ENCODE measurements at places on chromosomes 7 and 10. TPM values are rescaled to one million over a fixed set of nuclear protein-coding genes. Genes with fewer than 3 reads are reported as not detected.

- H3K4me1 ChIP-seq: no peaks in the 10 kb centered on the region
- no peaks in the 10 kb centered on the region for H3K36me3 ChIP-seq
- H3K27ac ChIP-seq: no peak overlapping the region
- no peaks in the 10 kb centered on the region for H3K27me3 ChIP-seq
These were observed 731.8 kb downstream of the PHTF2 start for GRCh38 chr7:78530351-78530750.

GRCh38 chr10:75234017-75234682, 1.6 kb downstream of the COMTD1 start:
- H3K36me3 ChIP-seq: no peaks in the 10 kb centered on the region
- H3K27me3 ChIP-seq: no peaks in the 10 kb centered on the region
- DNase-seq: peak; percentile 97
- peak overlapping the region; percentile 75 for H3K4me3 ChIP-seq

- no peak overlapping the region for H3K4me3 ChIP-seq
- no peak for DNase-seq
- no peaks in the 10 kb centered on the region for H3K36me3 ChIP-seq
- no peaks in the 10 kb centered on the region for H3K27me3 ChIP-seq
- peak overlapping the region; percentile 77 for H3K27ac ChIP-seq
- peaks cover 40% of the 10 kb centered on the region for H3K4me1 ChIP-seq
These were observed 25.6 kb upstream of the SOSTDC1 start for GRCh38 chr7:16491148-16491547.

- no peaks in the 10 kb centered on the region for H3K36me3 ChIP-seq
- H3K27me3 ChIP-seq: no peaks in the 10 kb centered on the region
- H3K27ac ChIP-seq: no peak overlapping the region
- no peaks in the 10 kb centered on the region for H3K4me1 ChIP-seq
- no peak for DNase-seq
These were observed 111.6 kb upstream of the MEOX2 start for GRCh38 chr7:15798081-15798480.

DNA sequence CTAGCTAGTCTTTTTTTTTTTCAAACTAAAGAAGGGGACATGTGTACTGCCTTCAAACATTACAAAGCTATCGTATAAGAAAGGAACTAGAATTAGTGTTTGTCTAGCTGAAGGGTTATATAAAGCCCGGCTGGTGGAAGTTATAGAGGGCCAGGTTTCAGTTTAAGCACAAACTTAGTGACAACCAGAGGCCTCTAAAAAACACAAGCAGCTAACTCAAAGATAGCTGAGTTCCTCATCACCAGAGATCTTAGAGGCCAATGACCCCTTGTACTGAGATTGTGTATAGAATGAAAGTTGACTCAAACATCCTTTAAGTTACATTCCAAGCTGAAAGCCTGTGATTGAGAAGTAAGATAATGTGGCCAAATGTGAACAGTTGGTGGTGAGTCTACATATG, 28.1 kb upstream of the SGMS1 start:
- H3K27ac ChIP-seq: no peak overlapping the region
- H3K4me3 ChIP-seq: no peak overlapping the region
- DNase-seq: no peak
- no peaks in the 10 kb centered on the region for H3K36me3 ChIP-seq

- DNase-seq: no peak
- no peaks in the 10 kb centered on the region for H3K36me3 ChIP-seq
- H3K4me1 ChIP-seq: peaks cover 12% of the 10 kb centered on the region
- no peak overlapping the region for H3K4me3 ChIP-seq
These were observed 153.0 kb upstream of the RHEB start for GRCh38 chr7:151672716-151673115.

- H3K27ac ChIP-seq: peak overlapping the region; percentile 58
- H3K36me3 ChIP-seq: no peaks in the 10 kb centered on the region
- DNase-seq: peak; percentile 38
- no peaks in the 10 kb centered on the region for H3K27me3 ChIP-seq
These were observed 59.0 kb downstream of the YKT6 start for GRCh38 chr7:44259547-44260457.

GRCh38 chr7:5574770-5575269, 151.2 kb upstream of the TNRC18 start:
- H3K36me3 ChIP-seq: no peaks in the 10 kb centered on the region
- H3K4me3 ChIP-seq: peak overlapping the region; percentile 9
- no peak for DNase-seq

DNA sequence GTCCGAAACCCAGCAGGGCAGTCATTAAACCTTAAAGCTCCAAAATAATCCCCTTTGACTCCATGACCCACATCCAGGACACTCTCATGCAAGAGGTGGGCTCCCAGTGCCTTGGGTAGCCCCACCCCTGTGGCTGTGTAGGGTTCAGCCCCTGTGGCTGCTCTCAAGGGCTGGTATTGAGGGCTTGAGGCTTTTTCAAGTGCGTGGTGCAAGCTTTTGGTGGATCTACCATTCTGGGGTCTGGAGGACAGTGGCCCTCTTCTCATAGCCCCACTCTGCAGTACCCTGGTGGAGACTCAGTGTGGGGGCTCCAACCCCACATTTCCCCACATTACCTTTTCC, 50.5 kb downstream of the RSBN1L start:
- H3K4me1 ChIP-seq: peaks cover 6% of the 10 kb centered on the region
- H3K27ac ChIP-seq: no peak overlapping the region
- H3K27me3 ChIP-seq: no peaks in the 10 kb centered on the region
- no peaks in the 10 kb centered on the region for H3K36me3 ChIP-seq
- DNase-seq: no peak

DNA sequence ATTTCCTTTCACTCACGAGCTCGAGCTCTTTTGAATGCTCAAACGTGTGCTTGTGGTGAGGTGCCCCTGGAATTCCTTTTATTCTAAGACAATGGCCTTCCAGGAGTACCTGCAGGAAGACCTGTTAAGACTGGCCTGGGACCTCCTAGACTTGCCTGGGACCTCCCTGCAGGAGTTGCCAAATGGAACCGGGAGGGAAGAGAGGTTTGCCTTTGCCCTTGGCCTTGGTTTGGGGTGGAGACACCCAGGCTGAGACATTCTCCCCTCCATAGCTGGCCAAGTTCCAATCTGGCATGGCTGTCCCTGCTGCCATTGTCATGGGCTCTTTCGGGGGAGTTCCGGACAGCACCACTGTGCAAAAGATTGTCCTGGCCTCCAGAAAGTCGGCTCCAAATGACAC, 39.7 kb downstream of the DNAJB12 start:
- no peak overlapping the region for H3K4me3 ChIP-seq
- H3K4me1 ChIP-seq: peaks cover 37% of the 10 kb centered on the region

DNA sequence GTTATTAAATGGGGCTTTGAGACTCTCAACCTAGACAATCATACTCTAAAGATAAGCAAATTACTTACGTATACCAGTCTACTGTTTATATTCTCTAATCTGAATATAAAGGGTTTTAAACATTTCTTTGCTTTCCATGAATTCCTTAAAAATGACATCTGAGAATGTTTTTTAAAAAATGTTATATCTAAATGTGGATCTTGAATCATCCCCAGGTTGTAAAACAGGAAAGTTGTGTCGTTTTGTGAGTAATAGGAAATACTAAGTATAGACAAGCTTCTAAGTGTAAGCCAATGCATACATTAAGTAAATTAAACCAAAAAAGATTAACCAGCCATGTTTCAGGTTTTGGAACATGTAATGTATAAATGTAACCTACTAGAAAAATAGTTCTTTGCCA, 26.8 kb downstream of the ADD3 start:
- no peaks in the 10 kb centered on the region for H3K27me3 ChIP-seq
- no peak for DNase-seq
- no peaks in the 10 kb centered on the region for H3K36me3 ChIP-seq

DNA sequence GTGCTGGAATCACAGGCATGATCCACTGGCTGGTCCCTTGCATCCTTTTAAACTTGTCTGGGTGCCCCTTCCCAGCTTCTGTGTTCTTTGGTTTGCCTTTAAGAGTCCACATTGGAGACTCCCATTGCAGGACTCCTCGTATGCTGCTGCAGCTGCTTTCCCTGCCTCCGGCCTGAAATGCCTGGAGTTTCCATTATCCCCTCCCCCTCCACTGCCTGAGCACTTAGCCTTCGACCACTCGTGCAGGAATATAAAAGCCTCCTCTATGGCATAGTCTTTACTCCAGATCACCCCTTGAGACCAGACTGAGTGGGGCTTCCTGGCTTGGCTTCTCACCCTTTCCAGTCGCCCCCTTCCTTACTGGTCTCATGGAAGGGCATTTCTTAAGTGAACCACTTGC, 80.2 kb downstream of the RHOBTB1 start:
- no peak overlapping the region for H3K4me3 ChIP-seq
- no peaks in the 10 kb centered on the region for H3K4me1 ChIP-seq
- H3K27me3 ChIP-seq: no peaks in the 10 kb centered on the region
- DNase-seq: no peak

Gene SLC16A9
- 3.8 TPM for total RNA-seq

Gene FAM13C
- 3.1 TPM for total RNA-seq

Gene ZNF786
- 5.1 TPM for total RNA-seq
